Trophoblast cell (in vitro differentiated cells and primary cell): ENCODE measurements at places on chromosomes 1 and 21.

DNA sequence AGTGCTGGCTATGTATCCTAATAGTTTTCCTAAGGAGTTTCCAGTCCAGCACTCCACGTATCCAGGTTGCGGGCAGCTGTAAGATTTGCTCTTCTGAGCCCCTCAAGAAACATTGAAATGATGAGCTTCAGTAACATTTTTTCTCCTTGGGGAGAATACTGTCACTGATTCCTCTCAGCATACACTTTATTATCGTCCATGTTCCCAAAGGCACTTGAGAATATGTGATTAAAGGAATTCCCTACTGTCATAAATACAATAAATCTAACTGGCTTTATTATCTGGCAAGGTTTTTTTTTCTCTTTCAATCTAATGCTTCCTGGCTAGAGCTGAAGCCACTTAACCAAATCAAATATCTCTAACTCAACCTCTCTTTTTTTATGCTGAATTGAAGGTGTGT, 359.2 kb upstream of the PKN2 start:
- no peak for DNase-seq

DNA sequence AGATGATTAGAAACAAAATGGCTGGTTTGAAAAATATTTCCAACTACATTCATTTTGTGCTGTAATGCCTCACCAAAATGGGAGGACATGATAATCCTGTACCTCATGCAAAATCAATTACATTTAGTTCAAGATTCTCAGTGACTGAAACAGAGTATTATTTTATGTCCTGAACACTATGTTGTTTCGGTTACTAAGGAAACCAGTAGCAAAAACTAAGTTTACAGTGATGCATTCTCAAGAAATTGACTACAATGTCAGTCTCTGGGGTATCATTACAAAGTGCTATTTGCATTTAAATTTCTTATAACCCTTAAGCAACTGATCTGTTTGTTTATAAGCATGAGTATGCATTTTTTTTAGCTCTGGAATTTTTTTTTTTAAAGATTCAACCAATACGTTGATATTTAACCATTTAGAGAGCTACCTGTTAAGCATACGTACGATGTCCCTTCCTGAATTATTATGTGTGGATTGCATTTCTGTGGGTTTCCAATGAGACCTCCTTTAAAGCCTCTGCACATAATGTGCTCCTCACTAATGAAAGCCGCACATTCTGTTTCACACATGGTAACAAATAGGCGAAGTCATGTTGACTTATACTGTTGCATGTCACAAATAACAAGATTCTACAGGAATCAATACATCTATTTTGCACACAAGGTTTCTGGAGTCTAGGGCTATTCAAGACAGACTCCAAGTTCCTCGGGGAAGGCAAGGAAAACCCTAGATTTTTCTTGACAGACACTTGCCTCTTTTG, 1035.7 kb downstream of the ADGRL2 start:
- no peak for DNase-seq

- no peak for DNase-seq
Measured at GRCh38 chr1:224433041-224433691, 1.4 kb downstream of the WDR26 start.

GRCh38 chr1:30277911-30278310, 445.5 kb downstream of the MATN1 start:
- no peak for DNase-seq

- no peak for DNase-seq
Measured at GRCh38 chr1:182281541-182281940, 110.0 kb downstream of the GLUL start.

- peak; percentile 26 for DNase-seq
Measured at GRCh38 chr21:29168891-29169315, 38.5 kb downstream of the MAP3K7CL start.

- DNase-seq, result no peak
Measured at GRCh38 chr1:220011620-220012019, 34.7 kb downstream of the EPRS1 start.

GRCh38 chr1:32727876-32728275, 25.3 kb upstream of the SYNC start:
- peak; percentile 61 for DNase-seq

GRCh38 chr1:16119504-16119903, 36.4 kb downstream of the EPHA2 start:
- no peak for DNase-seq

GRCh38 chr1:154539486-154540483, 18.7 kb downstream of the UBE2Q1 start:
- DNase-seq, result no peak

GRCh38 chr1:30378991-30379581, 344.3 kb downstream of the MATN1 start:
- DNase-seq, result no peak

- DNase-seq, result peak; percentile 44
Measured at GRCh38 chr1:101193733-101194169, 43.1 kb upstream of the S1PR1 start.

DNA sequence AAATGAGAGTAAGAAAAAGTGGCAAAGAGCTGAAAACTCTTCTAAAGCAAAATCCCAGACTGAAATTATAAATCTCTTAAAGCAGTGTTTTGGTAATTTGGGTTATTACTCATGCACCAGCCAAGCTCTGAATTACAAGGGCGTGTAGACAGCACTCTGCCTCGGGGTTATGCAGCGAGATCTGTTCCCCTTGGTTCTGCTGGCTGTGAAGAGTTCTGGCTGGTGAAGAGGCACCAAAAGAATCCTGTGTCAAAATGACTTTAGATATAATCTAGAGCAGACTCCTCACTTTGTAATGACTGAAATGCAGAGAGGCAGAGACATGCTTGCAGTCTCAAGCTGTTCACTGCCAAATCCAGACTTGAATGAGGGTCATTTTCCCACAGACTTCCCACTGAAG, 461.8 kb upstream of the CXADR start:
- DNase-seq, result peak; percentile 55

DNA sequence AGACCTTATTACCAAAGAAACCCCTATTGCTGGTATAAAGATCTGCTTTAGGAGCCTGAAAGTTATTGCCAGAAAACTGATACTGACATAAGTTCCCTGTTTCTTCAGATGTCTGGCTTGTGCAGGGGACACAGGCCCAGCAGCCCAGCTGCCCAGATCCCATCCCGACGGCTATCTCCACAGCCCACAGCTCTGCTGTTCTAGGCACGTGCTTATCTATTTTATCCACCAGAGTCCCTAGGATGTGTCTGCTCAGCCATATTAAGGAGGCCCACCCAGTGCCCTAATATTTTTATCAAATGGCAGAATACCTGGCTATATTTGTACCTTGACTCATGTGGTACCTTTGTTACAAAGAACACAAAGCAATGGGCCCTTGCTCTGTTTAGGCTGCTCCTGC, 58.9 kb downstream of the DDX20 start:
- DNase-seq, result no peak

- peak; percentile 84 for DNase-seq
Measured at GRCh38 chr1:116878804-116879477, 30.8 kb upstream of the PTGFRN start.
